Fibroblast of skin of back (primary cell): ENCODE measurements at places on chromosomes 11 and 22.

DNA sequence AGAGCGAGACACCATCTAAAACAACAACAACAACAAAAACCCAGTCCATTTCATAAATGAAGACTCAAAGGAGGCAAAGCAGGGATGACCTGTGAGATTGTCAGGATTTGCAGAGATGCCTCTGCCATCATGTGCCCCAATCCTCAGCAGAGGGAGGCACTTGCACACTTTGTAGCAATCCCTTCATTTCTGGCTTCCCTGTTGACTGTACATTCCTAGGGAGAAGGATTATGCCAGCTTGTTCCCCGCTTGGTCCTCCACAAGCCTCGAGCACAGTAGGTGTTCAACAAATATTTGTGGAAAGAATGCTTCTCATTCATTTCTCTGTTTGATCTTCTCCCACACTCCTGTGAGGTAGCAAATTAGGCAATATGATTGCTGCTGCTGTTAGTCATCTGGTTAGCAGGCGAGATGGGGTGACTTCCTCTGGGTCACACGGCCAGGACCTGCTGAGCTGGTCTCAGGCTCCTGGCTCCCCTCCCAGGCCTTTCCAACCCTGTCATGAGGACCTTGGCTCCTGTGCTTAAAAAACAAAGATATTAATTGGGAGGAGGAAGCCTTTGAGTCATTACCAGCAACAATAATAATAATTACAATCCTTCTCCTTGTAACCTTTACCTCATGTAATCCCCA, 34.1 kb downstream of the LIF start:
- peak; percentile 75 for DNase-seq

DNA sequence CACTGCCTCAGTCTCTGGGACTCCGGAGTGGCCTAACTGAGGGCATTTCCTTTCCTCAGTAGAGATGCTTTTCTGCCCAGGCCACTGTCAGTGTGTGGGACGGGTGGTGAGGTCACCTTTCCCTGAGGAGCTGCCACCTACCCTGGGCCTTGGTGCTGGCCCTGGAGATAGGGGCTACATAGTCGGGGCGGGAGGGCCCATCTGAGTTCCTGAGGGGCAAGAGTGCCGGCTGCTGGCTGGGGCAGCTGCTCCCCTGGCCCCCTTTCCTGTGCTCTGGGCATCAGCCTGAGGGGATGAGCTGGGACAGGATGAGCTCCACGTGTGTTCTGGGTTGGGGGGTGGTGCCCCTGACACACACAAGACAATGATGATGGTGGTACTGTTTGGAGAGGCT, 5.4 kb downstream of the KCNC1 start:
- DNase-seq: no peak

GRCh38 chr22:42945736-42946135, 69.2 kb downstream of the PACSIN2 start:
- no peak for DNase-seq

- DNase-seq: peak; percentile 79
These were observed 1.6 kb upstream of the TSPAN18 start for GRCh38 chr11:44725016-44725685.

GRCh38 chr11:43434893-43435292, 76.2 kb downstream of the TTC17 start:
- DNase-seq: no peak

- DNase-seq: peak; percentile 74
These were observed 30.0 kb downstream of the DDX10 start for GRCh38 chr11:108694846-108695245.

GRCh38 chr11:64339754-64340408, at the start of gene CCDC88B:
TSS of gene CCDC88B (plus strand) at chr11:64340204. CDS start at chr11:64340267, 63 bp downstream.
- DNase-seq: no peak

- no peak for DNase-seq
These were observed 32.7 kb downstream of the ASCL2 start for GRCh38 chr11:2237457-2238238.

- DNase-seq: no peak
These were observed 1051.2 kb downstream of the TBC1D22A start for GRCh38 chr22:47813661-47814060.

DNA sequence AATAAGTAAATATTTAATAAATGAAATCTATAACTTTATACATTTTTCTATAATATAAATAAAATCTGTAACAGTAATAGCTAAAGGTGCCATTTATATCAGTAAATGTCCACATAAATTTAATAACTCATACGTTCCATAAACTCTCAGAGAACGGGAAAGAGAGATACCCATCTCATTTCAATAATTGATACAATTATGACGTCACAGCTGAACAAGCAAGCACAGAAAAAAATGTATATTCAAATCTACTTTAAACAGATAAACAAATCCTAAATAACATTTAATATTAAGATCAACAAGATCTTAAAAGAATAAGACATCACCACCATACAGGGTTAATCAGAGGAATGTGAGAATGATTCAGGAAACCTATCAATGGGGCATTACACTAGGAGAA, 1136.5 kb downstream of the TBC1D22A start:
- no peak for DNase-seq

- DNase-seq: no peak
These were observed 5.0 kb upstream of the RNF185 start for GRCh38 chr22:31154975-31155374.

- DNase-seq: no peak
These were observed 28.8 kb downstream of the NRXN2 start for GRCh38 chr11:64694026-64694755.

DNA sequence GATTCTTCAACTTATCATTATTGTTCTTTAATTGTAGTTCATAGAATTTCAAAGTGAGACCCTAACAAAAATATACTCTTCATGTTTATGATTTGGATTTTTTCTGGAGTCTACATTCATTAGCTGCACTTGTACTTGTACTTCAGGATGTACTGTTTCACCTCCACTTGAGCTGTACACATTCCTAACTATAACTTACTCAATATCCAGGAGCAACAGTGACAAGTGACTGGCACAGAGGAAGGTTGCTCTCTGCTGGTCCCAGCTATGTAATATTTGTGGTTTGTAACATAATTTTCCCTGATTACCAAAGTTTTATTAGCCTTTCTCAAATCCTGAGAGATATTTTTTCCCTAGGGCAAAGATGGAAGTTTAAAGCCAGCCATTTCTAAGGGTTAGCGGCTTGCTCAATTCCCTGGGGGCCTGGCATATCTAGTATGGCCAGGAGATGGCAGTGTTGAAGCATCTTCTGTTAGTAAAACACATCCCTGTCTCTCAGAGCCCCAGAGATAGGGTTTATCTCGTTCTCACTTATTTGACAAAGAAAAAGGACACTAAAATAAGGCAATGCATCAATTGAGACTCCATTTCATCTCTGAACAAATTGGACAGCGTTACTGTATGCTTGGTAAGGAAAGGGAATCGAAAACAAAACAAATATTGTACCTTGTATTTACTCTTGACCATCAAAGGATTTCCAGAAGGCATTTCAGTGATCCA, 14.2 kb downstream of the OR52A5 start:
- peak; percentile 69 for DNase-seq

- DNase-seq: no peak
These were observed 13.9 kb downstream of the SBF1 start for GRCh38 chr22:50460938-50461337.
